Left hindlimb (tissue), 1 donor: ENCODE measurements at places on chromosomes 1 and 21.

DNA sequence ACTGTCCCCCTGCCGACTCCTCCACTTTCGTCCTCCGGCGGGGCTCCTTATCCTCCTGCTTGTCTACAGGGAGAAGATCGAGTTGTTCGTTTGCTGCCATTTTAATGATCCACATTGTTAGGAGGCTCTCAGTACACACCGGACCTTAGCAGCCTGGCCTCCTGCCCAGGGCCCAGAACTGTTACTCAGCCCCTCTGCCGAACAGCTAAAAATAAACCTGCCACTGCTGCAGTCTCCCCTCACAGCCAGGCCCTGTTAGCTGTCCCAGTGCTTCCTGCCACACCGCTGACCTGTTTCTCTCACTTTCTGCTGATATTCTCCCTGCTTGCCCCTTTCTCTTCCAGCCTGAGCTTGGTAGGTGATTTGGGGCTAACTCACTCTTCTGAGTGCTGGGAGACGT, 8.3 kb downstream of the MAPKAPK2 start:
- peak; percentile 72 for DNase-seq

GRCh38 chr1:47918257-47918867, 78.8 kb downstream of the TRABD2B start:
- DNase-seq: no peak

GRCh38 chr1:67399199-67399993, 30.8 kb downstream of the SERBP1 start:
- DNase-seq: no peak

DNA sequence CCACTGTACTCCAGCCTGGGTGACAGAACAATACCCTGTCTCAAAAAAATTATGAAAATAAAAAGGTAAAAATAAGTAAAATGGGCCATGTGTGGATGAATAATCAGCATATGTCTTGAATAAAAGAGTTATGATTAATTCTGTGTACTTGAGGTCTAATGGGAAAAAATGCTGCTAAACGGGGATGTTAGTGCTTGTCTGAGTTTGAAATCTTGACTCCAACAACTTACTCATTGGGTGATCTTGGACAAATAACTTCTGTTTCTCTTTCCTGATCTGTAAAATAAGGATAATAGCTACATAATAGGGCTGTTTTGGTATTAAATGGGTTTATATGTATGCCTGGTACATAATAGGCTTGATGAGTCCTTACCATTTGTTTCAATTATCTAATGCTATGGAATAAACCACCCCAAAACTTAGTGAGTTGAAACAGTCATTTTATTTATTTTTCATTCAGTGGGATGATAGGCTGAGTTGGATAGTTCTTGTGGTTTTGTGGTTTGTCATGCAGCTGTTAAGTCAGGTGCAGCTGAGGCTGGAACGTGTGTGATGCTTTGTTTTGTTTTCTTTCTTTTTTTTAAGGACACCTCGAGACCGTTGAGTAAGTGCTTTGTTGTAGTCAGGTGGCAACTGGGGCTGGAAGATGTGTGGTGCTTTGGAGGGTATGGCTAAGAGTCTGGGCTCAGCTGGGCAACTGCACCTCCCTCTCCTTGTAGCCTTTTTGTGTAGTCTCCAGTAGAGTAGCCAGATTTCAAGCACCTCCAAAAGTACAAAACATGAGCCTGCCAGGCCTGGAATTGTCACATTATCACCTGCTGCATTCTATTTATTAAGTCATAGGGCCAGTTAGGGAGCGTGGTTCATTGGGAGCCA, 4.9 kb downstream of the MDM4 start:
- no peak for DNase-seq

GRCh38 chr1:116436611-116436970, 63.5 kb downstream of the ATP1A1 start:
- DNase-seq: no peak

GRCh38 chr21:17436626-17437111, 76.2 kb upstream of the CXADR start:
- no peak for DNase-seq

GRCh38 chr1:224127925-224128819, 14.3 kb downstream of the FBXO28 start:
- no peak for DNase-seq

DNA sequence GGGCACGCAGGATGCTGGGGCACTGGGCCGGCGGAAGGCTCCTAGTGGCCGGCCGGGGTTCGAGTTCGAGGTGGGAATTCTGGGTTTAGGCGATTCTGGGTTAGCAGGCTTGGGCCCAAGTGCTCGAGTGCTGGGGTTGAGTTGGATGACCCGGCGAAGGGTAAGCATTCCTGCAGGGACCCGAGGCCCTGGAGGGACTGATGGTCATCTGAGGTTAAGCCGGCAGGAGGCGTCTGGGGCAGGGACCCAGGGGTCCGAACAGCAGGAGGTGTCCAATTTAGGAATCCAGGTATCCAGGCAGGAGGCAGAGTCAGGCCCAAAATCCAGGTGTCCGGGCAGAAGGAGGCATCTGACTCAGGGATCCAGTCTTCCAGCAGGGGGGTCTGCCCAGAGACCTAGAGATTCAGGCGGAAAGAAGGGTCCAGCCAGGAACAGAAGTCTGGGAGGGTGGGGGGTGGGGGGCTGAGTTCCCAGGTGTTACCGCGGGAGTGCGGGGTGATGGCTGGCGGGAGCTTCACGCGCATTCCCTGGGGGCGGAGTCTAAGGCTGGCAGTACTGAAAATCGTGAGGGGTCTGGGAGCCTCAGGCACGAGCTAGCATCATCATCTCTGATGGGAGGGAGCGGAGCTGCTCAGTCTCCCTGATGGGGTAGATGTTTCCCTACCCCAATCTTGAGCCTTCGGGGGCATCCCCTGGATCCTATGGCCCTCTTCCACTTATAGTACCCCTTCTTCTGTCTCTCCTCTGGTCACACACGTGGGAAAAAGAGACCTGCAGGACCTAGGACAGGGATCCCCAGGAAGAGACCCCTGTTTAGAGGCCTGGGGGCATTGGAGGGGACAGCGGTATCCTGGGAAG, 585 bp downstream of the GPR3 start:
- DNase-seq: no peak

DNA sequence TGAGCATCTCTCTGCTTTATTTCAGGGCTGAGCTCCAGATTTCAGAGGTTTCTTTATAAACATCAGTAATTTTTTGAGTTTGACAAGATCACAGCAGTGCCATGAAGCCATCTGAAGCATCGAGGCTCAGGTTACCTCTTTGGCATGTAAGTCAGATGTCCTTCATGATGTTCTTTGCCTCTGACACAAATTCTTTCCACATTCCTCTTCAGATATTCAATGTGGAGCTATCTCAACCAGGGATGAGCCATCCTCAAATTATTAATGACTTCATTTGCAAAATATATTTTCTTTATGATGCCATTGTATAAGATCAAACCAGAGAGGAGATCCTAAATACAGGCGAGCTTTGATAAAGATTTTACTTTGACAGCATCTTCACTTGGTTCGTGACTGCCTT, 256.7 kb downstream of the COL11A1 start:
- DNase-seq: no peak

GRCh38 chr1:212937034-212937433, 13.3 kb upstream of the VASH2 start:
- no peak for DNase-seq

DNA sequence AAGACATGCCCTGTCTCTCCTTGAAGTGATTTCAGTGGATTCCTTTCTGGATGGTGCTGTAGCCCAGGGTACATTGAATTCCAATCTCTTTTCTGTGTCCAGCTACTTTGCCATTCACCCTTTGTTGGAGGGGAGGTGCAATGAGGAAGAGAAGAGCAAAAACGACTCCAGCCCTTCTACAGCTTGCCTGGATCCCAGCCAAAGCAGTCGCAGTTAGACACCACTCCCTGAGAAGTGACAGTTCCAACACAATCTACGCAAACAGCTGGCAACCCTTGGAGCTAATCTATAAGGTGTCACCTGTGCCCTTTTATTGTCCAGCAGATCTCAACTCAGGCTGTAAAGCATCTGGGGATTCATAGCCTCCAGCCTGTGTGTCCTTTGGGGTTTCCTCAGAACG, 4.6 kb downstream of the CD244 start:
- no peak for DNase-seq

- DNase-seq: no peak
These were observed 45.0 kb downstream of the ZNF281 start for GRCh38 chr1:200364831-200365230.

DNA sequence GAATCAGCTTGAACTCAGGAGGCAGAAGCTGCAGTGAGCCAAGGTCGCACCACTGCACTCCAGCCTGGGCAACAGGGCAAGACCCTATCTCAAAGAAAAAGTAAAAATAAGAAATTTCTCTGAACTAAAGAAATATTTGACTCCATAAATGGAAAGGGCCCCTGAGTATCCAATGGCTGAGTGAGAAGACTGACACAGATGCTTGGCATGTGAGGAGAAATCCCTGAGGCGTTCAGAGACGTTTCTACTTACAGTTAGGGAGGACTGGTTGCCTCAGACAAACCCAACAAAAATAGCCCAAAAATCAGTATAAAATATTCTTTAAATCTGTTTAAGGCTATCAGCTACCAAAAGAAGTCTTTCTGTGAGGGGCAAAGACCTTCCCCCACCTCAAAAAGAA, 3.0 kb upstream of the SUMO3 start:
- no peak for DNase-seq

DNA sequence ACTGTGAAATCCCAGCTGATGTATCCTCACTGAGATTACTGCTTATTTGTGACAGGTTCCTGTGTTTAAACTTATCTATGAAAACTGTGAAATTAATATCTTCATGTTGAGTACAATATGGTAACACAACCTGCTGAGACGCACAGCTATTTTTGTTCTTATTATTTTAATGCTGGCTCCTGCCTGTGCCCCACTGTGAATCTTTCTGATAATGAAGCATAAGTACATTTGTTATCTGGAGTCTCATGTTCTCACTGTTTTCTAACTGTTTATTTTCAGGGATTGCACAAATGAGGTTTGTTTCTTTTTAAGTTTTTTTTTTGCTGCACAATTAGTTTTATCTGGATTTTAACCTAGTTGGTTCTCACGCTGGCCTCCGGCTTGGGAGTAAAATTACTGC, 39.9 kb upstream of the IFNAR2 start:
- DNase-seq: no peak

DNA sequence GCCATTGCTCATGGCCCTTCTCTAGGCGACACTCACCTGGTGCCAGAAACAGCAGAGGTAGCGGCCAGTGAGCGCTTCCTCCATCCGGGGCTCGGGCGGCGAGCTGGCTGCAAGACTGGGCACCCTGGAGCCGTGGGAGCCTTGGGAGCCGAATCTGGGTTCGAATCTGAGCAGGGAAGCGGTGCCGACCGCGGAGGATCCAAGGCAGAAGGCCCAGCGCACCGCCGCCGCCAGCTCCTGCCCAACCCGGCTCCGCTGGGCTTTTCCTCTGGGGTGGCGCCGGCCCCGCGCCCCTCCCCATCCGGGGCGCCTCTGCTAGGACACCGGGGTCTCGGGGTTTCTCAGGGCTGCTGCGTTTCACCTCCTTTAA, 1.7 kb upstream of the PRDM16 start:
- DNase-seq: peak; percentile 33

GRCh38 chr1:4396551-4396950, 257.9 kb upstream of the AJAP1 start:
- no peak for DNase-seq

DNA sequence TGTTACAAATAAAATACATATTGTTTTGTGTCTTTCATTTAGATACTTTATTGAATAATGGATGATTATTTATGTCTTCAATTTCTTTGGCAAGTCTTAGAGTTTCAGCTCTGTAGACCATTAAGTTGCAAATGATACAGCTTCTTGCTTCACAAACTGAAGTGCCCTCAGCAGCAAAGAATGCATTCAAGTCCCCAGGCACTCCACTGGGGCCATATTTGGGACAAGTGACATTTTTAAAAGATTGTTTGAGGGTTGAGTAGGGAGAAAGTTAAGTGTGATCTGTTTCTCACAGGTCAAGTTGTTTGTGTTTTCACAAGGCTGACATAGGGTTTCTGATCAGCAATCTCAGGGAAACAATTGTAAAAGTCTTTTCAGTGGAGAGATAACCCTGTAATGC, 400.7 kb downstream of the PLA2G4A start:
- no peak for DNase-seq

DNA sequence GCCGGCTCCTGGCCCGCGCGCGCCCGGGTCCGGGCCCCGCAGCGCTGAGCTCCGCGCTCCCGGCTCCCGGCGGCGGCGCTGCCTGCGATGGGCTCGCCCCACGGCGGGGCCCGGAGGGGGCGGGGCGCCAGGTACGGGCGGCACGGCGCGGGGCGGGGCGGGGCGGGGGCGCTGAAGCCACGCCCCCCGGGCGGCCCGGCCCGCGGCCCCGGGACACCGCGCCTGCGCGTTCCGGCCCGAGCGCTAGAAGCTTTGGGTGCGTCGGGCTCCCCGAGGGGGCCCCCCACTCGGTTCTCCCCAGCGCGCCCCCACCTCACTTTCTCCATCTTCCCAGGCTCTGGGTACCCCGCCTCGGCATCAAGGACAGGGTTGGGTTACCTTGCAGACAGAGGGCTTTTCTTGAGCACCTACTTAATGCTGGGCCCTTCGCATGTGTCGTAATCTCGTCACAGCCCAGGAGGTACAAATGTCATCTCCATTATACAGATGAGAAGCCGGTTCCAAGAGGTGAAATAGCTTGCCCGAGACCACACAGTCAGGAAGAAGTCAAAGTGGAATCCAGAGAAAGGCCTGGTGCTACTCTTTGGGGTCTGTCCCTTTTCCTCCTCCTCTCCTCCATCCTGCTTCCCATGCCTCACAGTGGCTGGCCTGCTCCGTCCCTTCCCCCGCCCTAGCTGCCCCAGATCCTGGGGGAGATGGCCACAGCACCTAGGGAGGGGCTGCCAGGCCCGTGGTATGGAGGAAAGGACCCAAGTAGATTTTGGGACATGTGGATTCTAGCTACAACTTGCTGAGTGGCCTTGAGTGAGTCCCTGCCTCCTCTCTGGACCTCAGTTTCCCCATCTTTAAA, 46.5 kb downstream of the RAP1GAP start:
- DNase-seq: no peak

DNA sequence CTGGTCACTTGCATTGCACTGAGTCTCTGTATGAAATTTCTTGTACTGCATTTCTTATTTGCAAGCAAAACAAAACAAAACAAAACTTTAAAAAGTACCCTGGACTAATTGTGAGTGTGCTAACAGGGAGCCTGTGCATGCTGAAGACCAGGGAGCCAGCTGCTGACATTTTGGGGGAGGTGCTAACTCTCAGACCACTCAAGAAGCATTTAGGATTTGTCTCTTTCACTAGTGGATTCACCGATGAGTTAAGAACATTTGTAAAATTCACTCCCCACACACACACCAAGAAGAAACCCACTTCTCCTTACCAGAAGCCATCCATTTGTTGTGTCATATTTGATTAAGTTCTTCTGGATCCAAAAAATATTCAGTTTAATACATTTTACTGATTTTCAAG, 95.7 kb upstream of the C1orf105 start:
- DNase-seq: no peak

DNA sequence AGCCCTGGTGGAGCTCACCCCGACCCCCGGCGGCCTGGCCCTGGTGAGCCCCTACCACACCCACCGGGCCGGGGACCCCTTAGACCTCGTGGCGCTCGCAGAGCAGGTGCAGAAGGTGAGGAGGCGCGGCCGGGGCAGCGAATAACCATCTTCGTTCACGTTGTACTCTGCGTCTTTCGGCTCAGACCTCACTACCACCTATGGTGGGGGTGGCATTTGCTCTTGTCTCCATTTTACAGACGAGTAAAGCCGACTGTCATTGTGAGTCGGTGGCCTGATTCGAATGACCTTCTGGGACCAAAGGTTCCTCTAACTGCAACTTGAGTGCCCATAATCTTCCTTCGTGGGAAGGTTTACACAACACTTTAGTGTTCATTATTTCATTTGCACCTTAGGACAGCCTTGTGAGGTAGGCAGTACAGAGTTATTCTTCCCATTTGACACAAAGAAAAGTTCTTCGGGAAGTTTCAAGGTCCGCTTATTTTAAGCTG, 506 bp downstream of the C1orf50 start:
- no peak for DNase-seq
